ENCODE measurements at places on chromosomes 5 and 9.

GRCh38 chr5:96048763-96049162 is 87.1 kb upstream of the ELL2 start:
- no peak for DNase-seq

GRCh38 chr5:2136728-2137333 is 254.1 kb upstream of the IRX4 start:
- DNase-seq = no peak

- no peak for DNase-seq
These were observed 88.0 kb downstream of the PDZD2 start for GRCh38 chr5:31726952-31727351.

GRCh38 chr5:158777647-158778350 is 321.9 kb downstream of the EBF1 start:
- no peak for DNase-seq

GRCh38 chr5:167478188-167478587 is 813.3 kb upstream of the WWC1 start:
- DNase-seq = no peak

DNA sequence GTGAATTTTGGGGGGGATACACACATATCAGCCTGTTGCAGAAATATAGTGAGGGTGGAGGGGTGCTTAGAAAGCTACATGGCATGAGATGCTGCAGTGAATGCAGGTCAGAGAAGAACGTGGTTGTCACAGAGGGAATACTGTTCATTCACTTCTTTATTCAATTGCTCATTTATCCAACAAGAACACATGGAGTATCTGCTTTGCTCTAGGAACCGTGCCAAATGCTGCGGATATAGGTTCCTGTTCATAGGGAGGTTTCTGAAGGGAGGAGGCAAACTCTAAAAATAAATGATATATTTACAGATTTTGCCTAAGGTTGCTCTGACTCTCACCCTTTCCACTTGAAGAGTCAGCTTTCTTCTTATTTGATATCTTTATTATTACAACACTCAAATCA is 444.3 kb upstream of the CLINT1 start:
- DNase-seq = no peak

DNA sequence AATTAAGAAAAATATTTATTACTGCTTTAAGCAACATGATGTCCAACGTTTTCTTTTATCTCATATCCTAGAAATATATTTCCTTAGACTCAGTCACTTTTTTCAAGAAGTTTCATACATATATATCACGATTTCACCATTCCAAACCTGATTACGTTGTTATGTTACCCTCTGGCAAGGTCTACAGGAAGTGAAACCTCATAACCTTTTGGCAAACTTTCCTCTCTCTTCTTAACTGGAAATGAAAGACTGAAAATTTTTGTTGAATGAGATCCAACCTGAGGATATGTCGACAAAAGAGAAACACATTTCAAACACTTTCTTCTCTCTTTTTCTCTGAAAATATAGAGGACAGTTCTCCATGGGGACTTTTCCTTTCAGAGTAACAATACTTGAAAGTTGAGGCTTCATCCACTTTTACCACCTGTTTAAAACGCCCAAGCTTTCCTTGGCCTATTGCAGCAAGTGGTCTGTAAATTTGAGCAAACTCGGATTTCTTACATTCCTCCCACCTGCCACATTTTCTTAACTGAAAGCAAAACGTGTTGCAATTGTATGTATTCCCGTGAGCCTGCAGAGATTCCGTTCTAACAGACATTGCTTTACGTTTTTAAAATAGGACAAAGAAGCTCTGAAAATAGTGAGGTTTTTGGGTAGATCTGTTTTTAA is 298.1 kb downstream of the CETN3 start:
- no peak for DNase-seq

DNA sequence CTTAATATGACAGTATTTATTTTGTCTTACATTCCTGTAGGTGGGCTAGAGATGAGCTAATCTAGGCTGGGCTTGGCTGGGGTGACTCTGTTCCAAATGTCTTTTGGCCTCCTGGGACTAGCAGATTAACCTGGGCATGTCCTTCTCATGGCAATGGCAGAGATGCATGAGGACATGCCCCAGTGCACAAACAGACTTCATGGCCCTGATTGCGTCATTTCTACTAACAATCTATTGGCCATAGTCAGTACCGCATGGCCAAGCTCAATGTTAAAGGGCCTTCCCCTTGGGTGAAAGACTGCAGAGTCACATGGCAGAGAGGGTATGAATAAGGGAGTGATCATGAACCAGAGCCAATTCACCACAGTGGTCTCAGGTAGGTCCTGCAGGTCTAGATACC is 313.4 kb downstream of the MSX2 start:
- no peak for DNase-seq

DNA sequence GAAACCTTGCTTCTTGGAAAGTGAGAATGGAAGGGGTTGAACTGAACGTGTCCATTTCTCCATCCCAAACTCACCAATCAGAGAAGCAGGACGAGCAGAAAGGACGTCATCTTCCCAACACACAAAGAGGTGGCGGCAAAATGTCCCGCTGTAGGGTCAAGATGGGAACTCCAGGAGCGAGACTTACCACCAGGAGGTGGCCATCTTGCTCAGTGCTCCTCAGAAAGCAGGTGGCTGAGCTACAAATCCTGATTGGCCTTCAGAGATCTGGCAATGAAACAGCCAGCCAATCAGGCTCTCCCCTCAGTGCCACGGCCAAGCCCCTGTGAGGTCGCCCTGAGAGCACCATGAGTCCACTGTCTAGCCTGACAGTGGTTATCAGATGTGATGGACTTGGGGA is 259.0 kb downstream of the NDUFS4 start:
- no peak for DNase-seq

GRCh38 chr9:33752130-33752637 is 43.2 kb upstream of the PRSS3 start:
- no peak for DNase-seq

DNA sequence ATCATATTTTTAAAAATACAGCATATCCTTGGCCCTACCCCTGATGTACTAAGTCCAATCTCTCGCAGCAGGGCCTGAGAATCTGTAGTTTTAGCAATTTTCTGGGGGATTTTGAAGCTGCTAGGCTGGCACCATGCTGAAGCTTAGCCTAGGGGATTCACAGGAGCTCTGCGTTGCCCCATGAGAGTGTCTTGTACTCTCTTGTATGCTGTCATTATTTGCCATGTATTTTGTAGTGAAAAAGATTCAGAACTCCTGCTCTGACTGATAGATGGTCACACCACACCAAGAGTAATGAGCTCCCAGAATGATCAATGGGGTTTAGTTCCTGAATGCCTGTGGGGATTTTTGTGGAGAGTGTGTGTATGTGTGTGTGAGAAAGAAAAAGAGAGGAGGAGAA is 20.7 kb upstream of the TRMT10B start:
- no peak for DNase-seq

DNA sequence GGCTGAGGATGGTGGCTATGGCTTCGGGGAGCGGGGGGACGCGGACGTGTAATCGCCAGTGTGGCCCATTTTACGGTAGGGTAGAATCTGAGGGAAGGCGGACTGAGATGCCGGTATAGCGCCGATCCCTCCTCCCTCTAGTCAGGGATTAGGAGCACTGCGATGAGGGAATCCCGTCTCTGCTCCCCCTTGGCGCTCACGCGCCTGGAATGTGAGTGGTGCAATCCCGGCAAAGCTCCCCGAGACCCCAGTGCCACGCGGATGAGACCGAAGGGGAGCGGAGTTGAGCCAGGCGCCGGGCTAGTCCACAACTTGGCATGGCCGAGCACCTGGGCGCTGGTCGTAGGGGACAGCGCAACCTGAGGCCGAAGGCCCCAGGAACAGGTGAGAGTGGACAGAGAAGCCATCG is 2.2 kb downstream of the NPR3 start:
- no peak for DNase-seq

Data from stimulated activated CD8-positive, alpha-beta memory T cell treated with anti-CD3 and anti-CD28 coated beads, Interleukin-7, amount 100 ng/mL, for 24 hours (primary cell).